AG04449 (cell line): ENCODE measurements at places on chromosomes 6 and 20.

DNA sequence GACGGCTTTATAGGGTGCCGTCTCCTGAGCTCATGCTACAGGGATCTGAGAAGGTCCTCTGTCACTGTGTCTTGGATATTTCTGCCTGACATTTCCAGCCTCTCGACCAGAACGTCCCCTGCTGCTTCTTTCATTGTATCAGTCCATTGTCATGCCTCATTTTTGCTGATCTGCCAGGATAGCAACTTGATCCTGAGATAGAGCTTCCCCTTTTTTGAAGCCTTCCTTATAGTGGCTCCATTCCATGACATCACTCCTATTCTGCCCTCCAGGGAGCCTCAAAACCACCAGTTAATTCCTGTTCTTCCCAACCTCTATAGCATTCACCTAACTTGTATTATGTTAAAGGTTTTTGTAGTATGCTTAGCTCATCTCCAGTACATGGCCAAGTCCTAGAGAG lies 431.8 kb upstream of the NOX3 start:
- DNase-seq = no peak

DNA sequence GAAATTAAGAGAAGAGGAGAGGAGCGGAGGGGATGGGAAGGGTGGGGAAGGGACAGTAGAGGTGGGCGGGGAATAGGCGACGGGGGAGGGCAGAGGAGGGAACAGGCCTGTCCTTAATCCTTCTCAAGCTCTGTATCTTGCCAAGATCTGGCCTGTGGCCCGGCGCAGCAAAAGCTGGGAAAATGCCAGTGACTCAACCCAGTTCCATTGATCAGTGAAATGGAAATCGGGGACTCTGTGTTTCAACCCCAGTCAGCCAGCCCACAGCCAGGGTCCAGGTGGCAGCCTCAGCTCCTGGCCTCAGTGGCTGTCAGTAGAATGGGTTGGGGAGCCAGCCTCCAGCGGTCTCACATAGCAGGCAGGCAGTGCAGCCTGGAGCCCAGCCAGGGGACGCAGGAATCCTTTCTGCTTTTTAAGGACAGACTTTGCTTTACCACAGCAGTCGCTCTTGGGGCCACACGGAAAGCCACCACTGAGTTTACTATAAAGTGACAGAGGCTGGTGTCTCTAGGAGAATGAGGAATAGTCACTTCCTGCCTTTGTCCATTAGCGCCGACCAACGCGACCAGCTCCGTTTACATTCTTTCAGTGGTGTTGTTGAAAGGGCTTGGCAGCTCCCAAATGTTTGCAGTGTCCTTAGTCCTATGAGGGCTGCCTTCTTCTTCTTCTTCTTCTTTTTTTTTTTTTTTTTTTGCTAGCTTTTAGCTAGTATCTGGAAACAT lies 128.0 kb downstream of the RIN2 start:
- no peak for DNase-seq

DNA sequence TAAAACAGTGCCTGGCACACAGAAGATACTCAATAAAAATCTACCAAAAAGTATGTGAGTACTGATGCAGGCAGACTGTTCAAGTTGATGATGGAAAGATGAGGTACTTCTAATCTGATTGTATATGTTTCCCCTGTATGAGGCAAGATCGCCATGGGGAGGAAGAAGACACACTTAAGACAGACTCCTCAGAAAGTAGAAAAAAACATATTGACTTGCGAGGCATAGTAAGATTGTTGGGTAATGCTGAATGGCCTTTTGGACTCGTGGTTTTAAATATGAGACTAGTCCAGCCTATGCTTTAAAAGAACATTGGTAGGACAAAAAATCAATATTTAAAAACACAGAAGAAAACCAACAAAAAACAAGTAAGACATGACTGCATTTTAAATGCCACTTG lies 72.6 kb downstream of the SHPRH start:
- peak; percentile 21 for DNase-seq

DNA sequence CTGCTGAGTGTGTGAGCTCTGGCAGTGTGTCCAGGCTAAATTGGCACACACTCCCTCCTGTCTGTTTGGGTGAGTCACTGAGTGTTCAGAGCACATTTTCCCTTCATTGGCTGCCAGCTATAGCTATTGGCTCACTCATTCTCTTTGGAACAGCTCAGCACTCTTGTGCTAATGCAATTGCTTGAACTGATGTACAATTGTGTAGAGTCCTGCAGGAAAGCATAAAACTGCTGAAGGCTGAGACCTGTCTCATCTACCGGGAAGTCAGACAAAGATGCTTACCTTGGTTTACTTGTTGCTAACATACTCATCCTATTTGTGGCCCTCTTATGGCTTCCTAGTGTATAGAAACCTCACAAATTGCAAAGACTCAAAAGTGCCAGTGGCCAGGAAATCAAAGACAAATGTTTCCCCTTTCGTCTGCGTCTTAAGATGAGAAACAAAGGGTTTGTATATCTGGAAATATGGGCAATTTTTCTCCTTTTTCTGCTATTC lies 351.0 kb downstream of the BCKDHB start:
- DNase-seq = peak; percentile 82

- DNase-seq = no peak
Measured at GRCh38 chr6:157368359-157369049, 12.5 kb upstream of the ZDHHC14 start.

GRCh38 chr20:14717134-14717999 lies 380.0 kb upstream of the FLRT3 start:
- DNase-seq = no peak

- no peak for DNase-seq
Measured at GRCh38 chr20:50371878-50372769, 138.1 kb upstream of the PTPN1 start.

DNA sequence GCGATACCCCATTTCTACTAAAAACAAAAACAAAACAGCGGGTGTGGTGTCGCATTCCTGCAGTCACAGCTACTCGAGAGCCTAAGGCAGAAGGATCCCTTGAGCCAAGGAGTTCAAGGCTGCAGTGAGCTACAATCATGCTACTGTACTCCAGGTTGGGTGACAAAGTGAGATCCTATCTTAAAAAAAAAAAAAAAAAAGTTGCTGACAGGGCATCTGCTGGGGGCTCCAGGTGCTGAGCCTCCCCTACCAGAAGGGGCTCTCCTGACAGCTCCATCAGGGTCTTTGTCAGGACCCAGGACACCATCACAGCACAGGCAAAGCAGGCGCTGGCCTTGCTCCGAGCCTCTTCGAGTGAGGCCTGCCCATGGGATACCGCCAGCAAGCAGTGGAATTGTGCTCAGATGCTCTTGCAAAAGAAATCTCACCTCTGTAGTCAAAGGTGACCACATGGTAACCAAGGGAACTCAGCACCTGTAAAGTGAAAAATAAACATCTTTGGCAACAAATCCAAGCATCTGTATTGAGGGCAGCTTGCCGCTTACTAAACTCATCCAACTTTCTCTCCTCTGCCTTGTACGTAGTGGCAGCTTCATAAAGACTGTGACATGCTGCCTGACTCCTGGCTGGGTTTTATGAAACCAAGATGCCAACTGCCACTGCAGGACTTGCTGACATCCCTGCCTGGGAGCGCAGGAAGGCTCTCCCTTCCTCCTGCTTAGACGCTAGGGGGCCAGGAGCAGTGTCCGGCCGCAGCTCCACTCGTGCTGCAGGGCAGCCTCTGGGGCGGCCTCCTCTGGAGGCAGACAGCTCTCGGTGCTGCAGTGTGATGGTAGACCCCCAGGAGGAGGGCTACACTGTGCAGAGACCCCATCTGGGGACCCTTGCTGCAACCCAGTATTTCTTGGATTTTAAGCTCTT lies 66.9 kb downstream of the PYGB start:
- no peak for DNase-seq

GRCh38 chr6:7047128-7047527 lies 60.6 kb upstream of the RREB1 start:
- DNase-seq = no peak

GRCh38 chr6:42404484-42404883 lies 47.2 kb downstream of the TRERF1 start:
- no peak for DNase-seq

- no peak for DNase-seq
Measured at GRCh38 chr6:41408576-41408975, 73.2 kb downstream of the NCR2 start.

DNA sequence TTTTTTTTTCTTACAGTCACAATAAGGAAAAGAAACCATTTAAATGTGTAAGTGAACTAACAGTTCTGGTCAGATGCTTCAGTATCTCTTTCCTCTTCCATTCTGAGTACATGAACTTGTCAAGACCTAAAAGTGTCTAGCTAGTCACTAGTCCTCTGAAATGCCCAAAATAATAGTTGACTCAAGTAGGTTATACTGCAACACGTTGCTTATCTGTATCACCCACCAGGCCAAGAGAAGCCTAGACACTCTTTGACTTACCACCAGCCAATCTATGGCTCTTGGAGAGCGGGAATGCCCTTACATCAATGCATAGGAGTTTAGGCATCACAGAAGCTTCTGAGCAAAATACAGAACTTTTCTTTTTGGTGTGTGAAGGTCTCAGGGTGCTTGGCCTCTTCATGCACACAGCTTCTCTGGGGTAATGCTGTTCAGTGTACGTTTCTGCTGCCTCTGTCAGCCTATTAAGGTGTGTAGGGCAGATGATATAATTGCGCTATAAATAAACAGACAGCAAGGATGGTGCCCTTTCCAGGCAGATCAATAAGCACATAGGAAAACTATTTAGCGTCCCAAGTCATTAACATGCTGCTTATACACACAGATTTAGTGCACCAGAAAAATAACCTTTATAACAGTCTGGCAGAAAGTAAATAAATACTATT lies 7.8 kb upstream of the GFOD1 start:
- DNase-seq = no peak

DNA sequence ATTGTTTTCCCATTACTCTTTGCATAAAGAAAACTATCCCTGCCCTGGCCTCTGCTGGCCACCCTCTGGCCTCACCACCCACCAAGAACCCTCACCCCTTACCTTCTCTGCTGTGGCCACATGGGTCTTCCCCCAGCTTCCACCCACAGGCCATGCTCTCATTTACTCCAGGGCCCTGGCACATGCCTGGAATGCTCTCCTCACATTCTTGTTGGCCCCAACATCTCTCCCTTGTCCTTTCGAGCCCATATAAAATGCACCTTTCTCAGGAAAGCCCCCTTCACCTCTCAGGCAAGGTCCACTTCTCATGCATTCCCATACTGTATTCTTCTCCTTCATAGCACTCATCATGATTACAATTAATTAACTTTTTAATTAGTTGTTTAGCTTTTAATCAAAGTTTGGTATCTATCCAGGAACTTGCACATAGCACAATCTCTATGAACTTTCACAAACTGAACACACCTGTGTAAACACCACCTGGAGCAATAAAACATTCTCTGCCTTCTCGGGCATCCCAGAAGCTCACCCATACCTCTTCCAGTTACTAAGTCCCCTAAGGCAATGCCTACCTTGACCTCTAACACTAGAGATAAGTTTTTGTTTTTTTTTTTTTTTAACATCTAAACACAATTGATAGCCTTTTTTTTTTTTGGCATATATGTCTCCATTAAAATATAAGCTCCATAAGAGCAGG lies 617.2 kb downstream of the PTPRT start:
- DNase-seq = no peak

DNA sequence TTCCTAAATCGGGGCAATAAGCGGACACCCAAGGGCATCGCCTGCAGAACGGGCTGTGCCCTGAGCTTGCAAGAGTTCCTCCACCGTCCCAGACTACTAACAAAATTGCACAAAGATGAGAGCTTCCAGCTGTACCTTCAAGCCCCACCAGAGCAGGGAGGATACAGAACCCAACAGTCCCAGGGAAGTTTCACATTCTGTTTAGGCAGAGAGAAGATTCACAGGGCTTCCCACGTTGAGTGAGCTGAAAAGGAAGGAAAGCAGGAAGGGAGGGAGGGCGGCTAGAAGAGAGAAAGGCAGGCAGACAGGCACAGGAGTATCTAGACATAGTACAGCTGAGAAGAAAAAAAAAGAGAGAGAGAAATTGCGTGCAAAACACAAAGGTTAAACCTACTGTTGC lies 112.6 kb upstream of the AFDN start:
- DNase-seq = no peak

DNA sequence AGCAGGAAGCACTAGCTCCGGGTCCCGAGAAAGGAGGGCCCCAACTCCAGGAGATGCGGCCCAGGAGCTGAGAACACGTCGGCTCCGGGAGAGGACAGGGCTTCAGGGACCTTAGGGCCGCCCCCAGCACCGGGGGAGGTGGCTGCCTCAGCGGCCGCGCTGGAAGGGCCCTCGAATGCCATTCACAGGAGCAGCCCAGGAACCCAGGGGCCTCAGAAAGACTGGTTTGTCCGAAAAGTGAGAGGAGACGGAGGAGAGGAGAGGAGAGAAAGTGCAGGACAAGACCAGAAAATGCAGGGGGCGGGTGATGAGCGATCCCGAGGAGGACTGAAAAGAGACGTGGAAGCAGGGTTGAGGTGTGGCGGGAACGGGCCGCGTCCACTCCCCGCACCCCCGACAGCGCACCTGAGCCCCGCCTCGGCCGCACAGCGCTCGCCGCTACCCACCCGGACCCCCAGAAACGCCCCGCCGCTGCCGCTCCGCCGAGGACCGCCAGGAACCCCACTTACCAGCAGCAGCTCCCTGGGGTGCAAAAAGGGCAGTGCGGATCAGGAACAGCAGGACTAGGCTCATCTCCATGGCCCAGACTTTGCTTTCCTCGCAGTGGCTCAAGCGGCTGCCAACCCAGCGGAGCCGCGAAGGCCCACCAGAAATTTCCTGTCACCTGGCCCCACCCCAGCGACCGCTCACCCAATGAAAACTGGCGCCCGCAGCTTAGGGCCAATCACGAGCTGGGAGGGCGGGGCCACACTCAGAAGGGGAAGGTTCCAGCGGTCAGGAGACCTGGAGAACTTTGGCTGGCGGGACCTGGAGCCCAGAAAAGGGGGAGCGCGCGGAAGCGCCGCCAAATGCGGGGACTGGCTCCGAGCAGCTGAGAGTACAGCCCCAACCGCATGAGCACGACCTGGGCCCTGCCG lies 25.4 kb downstream of the HLA-F start:
- no peak for DNase-seq

DNA sequence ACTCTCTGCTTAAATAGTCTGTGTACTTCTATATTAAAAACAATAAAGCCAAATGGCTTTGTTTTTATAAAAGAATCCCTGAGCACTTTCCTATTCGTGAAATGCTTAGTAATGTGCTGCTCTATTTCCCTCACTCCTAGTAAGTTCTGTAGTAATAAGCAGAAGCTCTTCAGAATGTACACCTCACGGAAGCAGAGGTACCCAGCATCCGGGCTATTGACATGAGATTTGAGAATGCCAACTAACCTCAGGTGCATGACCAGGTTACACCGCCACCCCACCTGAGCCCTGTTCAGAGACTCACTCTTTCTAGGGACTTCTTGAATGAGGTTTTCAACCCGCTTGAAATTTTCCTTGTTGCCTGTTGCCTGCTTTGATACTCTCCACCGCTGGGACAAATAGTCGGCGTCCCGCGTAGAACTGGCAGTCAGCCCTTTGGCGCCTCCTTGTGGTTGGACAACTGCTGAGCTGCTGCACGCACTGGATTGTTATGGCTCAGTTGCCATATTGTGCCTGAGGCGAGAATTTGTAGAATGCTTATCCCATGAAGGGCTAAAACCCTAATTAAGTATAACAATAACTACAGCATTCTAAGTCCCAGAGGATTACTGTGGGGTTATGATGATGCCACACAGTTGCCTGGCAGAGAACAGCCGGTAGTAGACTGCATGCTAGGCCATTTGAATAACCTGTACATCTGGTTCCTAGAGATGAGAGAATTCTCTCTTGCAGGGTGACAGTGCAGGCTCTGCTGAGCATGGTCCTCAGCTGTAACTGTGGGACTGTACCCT lies 95.4 kb downstream of the KHDC1L start:
- DNase-seq = no peak
